ENCODE measurements at places on chromosomes 4 and X.

DNA sequence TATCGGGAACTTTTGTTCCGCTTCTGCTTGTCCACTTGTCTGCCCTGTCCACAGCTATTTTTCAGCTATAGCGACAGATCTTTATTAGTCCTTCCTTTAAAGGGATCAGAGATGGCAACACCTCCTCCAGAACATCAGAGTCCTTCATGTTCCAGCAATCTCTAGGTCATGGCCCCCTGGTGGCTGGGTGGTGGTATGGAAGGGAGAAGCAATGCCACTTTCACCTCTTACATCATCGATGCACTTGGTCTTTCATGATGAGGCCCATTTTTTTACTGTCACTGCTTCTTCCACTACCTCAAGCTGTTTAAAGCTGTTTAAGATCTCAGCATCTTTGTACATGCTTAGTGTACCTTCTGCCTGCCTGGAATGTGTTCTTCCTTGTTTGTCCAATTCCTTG lies 106.7 kb downstream of the ARHGAP6 start:
- DNase-seq, result no peak

DNA sequence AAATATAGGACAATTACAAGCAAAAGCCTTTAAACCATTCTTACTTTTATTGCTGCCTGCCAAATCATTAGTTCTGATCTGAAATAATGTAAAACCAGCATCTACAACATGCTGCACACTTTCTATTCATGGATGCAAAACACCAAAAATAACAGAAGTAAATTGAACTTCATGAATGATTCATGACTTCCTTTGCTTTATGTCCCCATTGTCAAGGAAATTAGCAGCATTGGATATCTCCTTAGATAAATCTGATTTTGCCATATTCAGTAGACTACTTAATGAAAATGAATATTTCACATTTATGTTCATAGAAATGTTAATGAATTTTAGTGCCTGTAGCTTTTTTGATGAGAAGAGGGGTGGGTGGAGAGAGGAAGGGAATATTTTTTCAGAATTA lies 132.6 kb downstream of the COMMD8 start:
- DNase-seq, result no peak

DNA sequence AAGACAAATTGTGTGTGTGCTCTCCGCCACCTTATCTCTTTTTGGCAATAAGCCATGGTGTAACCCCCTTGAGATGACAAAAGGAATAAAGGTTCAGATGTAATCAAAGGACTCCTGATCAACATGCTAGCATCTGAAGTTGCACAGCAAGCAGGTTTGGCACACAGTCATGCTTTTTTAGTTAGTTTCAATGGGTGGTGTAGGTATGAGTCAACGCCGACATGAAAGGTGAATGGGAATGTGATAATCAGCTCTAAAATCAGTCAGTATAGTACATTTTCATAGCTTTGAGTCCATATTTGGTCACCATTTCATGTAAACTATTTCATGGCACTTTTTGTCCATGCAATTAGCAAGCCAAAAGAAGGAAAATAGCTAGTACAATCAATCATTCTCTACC lies 50.4 kb upstream of the ETNPPL start:
- DNase-seq, result no peak

DNA sequence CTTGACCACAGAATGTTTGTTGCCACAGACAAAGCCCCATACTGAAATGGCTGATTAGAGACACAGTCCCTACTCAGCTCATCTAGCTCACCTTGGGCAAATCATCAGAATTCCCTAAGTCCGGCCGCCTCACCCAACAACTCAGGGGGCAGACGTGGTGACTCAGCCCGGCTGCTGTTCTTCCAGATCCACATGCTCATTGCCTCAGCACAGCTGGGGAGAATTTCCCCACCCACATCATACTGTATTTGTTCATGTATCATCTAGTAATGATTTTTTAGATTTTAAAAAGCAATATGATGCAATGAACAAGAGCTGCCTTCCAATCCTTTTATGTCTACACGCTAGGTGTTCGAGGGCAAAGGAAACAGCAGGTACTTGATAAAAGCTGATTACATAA lies 333.8 kb upstream of the TENM3 start:
- peak; percentile 18 for DNase-seq

- no peak for DNase-seq
These were observed 471.3 kb downstream of the SPOCK3 start for GRCh38 chr4:166763018-166763417.

- no peak for DNase-seq
These were observed 211.9 kb downstream of the SOX3 start for GRCh38 chrX:140292961-140293360.

GRCh38 chrX:125384867-125385266 lies 65.2 kb downstream of the TEX13C start:
- no peak for DNase-seq

GRCh38 chrX:15664487-15665444 lies at the start of gene CLTRN:
CLTRN (minus strand) TSS chrX:15664805; CDS start chrX:15664775, 30 bp downstream.
- DNase-seq, result peak; percentile 37

- no peak for DNase-seq
These were observed 271.8 kb upstream of the ARX start for GRCh38 chrX:25287521-25287920.

GRCh38 chr4:152979731-152980330 lies 43.7 kb downstream of the FHDC1 start:
- DNase-seq, result no peak

DNA sequence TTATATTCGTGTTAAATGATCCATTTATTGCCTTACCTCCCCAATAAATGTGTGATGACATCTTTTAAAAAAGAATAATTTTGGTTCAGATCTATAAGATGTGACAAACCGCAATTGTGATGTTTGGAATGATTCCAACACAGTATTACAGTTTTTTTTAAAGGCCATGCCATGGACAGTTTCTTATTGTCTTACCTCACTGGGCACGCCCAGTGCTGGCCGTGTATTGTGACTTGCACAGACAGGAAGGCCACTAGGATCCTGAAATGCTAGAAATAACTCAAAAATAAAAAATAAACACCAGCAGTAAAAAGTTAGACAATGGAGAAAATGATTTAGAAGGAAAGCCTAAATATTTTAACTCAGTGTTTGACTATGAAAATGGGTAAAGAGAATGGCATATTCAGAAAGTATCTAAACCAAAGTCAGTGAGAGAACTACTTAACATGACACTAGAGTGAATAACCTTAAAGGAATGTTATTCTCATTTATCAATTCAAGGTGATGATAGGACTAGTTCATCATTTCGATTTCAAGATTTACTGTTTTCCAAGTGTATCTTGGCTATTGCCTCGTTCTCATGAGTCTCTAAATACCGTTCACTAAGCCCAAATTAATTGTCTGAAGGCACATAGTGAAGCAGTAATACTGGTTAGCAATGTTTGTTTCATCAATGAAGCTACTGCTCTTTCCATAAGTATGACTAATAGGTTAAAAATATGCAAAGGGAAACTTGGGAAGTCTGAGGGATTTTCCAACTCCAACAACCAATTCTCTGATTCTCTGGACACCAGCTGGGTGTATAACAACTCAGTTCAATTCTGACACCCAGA lies 46.1 kb upstream of the VEGFC start:
- DNase-seq, result peak; percentile 78

GRCh38 chr4:56803471-56803870 lies 18.0 kb downstream of the SPINK2 start:
- DNase-seq, result no peak

DNA sequence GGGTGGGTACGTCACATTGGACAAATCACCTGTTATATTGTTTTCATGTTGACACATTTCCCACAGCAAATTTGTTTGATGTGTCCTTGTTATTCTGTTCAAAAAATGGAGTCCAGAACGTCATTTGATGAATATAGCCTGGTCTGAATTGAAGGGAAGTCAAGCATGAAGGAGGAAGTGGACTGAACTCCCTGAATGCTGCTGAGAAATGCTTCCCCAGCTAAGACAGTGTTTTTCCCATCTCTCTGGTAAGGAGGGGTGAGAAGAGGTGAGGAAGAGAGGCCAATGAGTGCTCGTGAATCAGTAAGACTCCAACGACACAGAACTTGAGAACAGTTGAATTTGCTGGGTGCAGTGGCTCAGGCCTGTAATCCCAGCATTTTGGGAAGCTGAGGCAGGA lies 127.4 kb downstream of the RBM47 start:
- no peak for DNase-seq

DNA sequence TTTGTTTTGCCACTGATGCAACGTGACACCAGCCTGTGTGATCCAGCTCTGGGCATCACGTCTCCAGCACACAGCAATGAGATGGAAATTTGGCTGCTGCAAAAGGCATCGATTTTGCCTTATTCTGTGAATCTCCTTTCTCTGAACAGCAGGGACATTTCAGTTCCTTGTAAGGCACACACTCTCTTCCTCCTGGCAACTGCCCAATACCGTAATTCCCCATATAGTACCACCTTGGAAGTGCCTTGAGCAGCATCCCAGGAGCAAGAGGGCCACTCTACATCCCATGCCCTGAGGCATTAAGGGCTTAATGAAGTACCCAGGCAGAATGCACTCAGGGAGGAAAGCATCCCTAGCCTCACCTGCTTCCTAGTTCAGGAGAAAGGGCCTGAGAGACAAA lies 10.5 kb upstream of the MAMLD1 start:
- DNase-seq, result no peak

GRCh38 chr4:52873861-52874343 lies 11.8 kb downstream of the RASL11B start:
- no peak for DNase-seq

DNA sequence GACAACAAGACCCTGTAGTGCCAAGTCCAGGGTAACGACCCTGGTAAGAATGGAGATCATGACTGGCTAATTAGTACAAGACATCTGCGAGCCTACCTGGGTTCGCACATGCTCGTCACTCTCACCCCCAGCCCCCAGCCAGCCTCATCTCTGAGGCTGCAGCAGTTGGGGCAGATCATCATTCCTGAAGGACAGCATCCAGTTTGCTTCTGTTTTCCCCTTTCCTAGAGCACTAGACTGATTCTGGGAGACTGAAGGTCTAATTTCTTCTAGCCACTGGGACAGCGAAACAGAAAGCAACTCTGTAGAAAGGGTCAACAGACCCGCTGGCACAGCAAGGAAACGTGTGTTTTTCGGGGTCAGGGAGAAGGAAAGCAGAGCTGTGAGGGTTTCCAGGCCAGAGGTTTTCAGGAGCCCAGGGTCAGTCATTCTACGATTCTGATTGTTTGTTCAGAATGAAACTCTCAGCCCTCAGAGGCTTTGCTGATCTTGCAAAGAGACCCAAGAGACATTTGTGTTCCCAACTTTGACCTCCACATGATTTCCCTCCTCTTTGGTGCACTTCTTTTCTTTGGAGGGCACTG lies 343.1 kb upstream of the NOCT start:
- DNase-seq, result no peak

GRCh38 chrX:53234484-53234883 lies 9.5 kb upstream of the KDM5C start:
- DNase-seq, result no peak

DNA sequence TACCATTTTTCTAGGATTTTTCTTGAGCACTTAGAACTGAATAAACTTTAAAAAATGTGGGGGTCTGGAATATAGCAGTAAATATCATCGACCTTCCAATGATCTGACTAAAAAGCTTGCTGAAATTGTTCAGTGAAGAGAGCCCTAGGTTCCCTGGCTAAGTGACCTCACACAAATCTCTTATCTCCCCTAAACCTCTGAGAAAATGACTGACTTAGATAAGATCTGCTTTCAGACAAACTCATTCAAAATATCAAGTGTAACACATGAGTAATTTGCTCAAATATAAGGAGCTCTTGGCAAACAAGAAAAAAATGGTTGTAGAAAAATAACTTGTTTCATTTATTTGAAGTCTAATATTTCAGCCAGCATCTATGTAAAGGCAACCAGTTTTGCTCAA lies 441.7 kb upstream of the SLIT2 start:
- DNase-seq, result peak; percentile 2

DNA sequence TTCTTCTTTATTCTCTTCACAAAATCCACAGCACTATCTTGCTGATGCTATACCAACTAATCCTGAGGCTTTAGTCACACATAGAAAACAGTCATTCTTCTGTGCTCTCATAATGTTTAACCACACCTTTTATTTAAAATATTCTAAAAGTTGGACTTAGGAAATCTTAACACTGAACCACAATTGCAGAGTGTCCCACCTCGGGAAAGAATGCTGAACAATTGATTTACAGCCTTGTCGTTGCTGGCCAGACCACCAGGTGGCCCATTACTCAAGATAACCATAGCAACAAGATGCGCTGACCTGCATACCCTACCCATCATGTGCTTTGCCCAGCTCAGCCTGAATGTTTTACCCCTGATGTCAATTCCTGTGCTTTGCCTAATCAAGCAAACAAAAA lies 100.8 kb downstream of the ARSJ start:
- peak; percentile 50 for DNase-seq

- no peak for DNase-seq
These were observed 11.8 kb downstream of the AMBN start for GRCh38 chr4:70603856-70604255.

DNA sequence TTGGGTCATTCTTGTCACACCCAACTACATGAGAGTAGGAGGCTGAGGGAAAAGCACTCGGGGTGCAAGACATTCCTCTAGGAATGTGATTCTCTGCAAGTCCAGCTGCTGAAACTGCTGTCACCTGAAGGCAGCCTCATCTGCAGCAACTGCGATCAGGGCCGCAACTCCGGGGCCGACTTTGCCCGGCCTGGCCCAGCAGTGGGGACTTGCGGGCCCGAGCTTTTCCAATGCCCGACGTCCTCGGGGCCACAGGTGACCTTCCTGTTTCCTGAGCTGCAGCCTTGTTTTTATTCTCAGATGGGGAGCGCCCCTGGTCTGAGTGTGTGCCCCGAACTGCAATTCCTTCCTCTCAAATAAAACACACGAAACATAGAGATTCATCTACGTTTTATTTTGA lies 104.7 kb upstream of the NKX1-1 start:
- no peak for DNase-seq

DNA sequence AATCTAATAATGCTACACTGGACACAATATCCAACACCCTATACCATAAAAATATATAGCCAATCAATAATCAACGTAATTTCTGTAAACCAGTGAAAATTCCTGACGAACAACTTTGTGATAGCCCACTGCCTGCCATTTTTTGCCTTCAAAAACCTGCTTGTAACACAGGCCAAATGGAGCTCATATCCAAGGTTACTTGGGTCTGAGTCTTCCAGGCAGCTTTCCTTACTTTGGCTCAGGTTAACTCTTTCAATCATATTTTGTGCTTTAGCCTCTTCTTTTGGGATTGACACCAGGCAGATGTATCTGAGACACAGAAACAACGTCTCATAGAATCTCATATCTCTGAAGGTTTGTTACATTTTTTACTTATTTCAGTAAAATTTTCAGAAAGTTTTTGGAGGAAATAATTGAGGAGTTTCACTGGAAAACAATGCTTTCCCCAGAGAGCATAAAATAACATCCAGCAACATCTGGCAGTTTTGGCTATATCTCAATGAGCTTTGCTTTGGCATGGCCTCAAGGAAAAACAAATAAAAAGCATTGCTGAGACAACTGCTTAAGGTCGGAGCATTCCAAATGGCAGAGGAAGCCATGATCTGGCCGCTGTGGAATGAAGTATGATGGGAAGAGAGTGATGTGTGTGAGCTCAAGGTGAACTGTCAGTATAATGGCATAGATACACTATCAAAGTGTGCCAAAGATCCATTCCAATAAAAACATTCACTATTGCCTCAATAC lies 162.9 kb upstream of the SPIN4 start:
- no peak for DNase-seq

- DNase-seq, result no peak
These were observed 15.3 kb upstream of the PDGFRA start for GRCh38 chr4:54213761-54214160.

All from kidney glomerular epithelial cell (primary cell).